Midbrain (tissue), 1 donor: ENCODE measurements at places on chromosomes 12 and 14.

GRCh38 chr12:54611715-54612149 is 23.0 kb downstream of the LACRT start:
- DNase-seq: no peak

DNA sequence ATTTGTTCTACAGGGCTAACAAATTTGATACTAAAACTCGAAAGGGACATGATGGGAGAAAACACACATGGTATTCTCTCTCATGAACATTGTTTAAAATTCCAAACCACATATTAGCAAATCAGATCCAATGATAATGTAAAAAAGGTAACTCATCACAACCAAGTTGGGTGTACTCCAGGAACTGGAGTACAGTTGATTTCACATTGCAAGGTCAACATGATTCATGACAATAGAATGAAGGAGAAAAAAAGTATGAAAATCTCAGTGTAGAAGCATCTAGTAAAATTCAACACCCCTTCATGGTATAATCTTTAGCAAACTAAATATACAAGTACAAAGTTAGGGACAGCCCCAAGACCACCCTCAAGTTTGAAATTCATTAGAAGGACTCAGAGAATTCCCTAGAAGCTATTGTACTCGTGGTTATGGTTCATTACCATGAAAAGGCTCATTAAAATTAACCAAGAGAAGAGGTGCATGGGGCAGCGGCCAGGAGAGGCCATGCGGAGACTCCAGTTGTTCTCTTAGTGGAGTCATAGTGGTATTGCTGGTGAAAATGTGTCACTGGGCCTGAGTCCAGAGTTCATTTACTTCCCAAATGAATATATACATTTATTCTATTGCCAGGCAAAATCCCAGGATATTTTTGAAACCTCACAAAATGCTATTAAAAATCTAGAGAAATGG is 3.1 kb upstream of the CDCA4 start:
- no peak for DNase-seq

- DNase-seq: no peak
Measured at GRCh38 chr12:20268121-20268732, 100.1 kb upstream of the PDE3A start.

DNA sequence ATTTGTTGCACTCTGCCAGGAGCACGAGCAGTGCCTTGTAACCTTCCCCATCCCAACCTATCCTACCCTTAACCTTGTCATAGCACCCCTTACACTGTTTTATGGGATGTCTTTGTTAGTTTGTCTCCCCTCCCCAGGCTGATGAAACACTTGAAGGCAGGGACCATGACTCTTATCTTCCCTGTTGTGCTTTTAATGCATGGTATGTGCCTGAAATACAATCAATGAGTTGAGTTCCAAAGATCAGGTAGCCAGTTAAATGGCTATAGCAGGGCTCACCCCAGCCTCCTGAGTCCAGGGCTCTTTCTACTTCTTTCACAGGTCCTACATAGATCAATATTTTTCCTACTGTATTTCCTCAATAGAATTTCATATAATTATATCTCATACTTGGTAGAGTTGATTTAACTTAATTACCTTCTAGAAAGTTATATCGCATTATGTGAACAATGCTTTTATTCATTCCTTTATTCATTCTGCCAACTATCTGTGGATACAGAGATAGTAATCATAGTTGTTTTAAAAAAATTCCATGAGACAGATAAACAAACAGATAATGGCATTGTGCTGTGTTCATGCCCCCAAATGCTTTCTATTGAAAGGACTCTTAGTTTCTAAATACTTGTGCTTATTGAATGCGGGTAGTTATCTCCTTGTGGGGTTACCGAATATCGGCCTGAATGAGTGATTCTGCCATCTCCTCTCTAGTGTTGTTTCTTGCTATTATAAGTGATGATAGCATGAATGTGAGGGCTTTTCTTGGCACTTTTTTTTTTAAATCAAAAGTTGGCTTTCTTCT is 347.4 kb downstream of the NPAS3 start:
- DNase-seq: no peak

- no peak for DNase-seq
Measured at GRCh38 chr12:51482929-51483697, 58.5 kb downstream of the SLC4A8 start.

DNA sequence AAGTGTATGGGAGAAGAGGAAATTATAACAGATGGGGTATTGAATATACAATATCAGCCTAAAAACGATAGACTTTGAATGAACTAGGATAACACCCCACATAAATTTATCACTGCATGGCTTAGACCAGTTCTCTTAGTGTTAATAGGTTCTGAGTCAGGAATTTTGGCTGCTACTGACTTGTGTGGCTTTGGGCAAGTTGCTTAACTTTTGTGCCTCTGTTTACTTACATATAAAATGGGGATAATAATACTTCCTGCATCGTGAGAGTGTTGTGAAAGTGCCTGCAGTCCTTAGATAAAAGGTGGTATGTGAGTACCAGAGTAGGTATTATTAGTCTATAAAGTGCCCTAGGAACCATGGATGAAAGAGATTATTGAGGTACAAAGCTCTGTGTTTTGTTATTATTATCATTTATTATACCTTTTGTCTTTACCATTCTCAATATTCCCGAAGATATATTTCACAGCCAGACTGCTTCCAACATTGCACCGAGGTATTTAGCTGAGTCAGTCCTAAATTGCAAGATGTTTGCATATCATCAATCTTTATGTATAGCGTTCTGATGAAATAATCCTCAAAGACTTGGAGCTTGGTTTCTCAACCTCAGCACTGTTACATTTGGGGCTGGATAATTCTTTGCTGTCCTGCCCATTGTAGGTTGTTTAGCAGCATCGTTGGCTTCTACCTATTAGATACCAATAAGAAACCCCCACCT is 2.3 kb upstream of the PAWR start:
- no peak for DNase-seq

- no peak for DNase-seq
Measured at GRCh38 chr12:100820314-100820713, 25.7 kb downstream of the ANO4 start.

- DNase-seq: no peak
Measured at GRCh38 chr12:89280833-89281538, 71.3 kb downstream of the DUSP6 start.

GRCh38 chr12:54352022-54352531 is 12.2 kb downstream of the GPR84 start:
- peak; percentile 80 for DNase-seq

- peak; percentile 65 for DNase-seq
Measured at GRCh38 chr12:114371250-114371649, 34.7 kb downstream of the TBX5 start.

DNA sequence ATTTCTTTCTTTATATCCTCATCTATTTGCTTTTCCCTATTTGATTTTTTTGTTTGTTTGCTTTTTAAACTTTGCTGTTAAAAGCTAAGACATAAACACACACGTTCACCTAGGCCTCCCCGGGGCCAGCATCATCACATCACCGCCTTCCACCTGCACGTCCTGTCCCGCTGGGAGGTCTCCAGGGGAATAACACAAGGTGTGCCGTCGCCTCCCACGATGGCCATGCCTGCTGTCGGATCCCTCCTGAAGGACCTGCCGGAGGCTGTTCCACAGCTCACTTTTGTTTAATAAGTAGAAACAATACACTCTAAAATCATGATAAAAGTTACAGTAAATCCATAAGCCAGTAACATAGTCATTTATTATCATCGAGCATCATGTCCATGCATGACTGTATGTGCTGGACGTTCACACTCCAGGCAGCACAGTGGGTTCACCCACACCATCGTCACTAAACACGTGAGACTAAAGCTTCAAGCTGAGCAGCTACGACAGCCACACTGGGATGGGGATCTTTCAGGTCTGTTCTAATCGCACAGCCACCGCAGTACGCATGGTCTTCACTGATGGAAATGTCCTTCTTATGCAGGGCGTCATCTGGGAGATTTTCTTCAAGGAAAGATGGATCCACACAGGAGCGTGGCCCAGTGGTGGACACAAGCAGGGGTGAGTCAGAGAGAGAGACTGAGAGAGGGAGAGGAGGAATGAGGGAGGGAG is 3.6 kb downstream of the RIMBP2 start:
- DNase-seq: no peak

DNA sequence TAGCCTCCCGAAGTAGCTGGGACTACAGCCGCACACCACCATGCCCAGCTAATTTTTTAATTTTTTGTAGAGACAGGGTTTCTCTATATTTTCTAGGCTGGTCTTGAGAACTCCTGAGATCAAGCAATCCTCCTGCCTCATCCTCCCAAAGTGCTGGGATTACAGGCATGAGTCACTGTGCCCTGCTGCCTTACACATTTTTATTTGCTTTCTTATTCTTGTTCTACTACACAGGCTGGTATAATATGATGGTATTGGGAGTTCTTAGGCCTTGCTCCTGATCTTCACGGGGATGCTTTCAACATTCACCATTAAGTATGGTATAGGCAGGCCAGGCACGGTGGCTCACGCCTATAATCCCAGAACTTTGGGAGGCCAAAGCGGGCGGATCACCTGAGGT is 21.2 kb downstream of the DGLUCY start:
- no peak for DNase-seq

- no peak for DNase-seq
Measured at GRCh38 chr12:88556213-88556774, 24.0 kb downstream of the KITLG start.

- peak; percentile 69 for DNase-seq
Measured at GRCh38 chr14:76918256-76918781, 92.1 kb downstream of the LRRC74A start.

DNA sequence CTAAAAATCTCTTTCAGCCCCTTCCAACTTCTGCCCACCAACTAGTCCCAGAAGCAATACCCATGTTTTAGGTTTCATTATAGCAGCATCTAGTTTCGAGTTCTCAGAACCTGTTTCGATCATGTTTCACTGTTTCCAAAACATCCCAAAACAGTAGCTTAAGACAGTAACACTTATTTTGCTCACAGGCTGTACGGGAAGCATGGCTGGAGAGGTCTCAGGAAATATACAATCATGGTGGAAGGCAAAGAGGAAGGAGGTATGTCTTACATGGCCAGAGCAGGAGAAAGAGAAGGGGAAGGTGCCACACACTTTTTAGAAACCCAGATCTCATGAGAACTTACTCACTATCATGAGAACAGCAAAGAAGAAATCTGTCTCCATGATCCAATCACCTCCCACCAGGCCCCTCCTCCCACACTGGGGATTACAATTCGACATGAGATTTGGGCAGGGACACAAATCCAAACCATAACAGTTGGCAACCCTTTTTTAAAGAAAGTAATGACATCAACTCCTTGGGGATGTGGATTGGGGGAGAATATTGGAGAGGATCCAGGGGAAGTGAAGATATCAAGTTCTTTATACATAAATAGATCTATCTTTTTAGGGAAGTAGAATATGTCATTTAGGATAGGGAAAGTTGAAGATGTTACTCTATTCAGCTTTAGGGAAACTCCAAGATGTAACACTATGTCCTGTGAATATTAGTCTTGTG is 269.9 kb upstream of the PLEKHG7 start:
- DNase-seq: no peak

DNA sequence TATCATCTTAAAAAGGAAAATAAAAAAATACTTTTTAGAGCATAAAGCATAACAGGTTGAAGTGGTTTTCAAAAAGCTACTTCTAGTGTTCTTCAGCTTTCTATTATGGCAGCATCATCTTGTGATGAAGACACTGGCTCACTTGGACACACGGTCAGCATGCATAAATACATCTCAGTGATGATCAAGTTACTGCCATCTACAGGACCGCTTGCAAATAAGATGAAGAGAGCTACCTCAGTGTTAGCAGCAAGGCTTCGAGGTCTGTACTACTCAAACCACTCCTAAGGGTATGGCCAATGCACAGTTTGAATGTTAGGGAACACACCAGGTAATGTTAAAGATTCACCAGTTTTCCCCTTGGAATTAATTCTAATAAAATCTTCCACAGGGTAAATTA is 58.8 kb downstream of the GALC start:
- DNase-seq: no peak

DNA sequence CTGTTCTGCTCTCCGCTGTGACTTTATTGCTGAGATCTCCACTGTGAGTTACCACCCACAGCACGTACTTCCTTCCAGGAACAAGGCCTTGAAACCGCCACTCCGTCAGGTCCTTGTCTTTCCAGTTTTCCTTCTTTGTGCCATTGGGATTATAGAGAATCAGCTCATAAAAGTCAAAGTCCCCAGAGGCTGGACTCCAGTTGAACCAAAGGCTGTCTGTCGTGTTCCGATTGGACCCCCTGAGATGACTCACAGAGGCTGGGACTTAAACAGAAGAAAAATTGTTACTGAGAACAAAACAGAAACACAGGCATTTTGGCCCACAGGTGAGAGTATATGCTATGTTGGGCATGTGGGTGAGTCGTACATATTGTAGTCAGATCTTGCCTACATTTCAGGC is 76.6 kb downstream of the PTPRB start:
- DNase-seq: no peak
